Type B pancreatic cell (in vitro differentiated cells): ENCODE measurements at places on chromosomes 6 and 20. TPM values are rescaled to one million over a fixed set of nuclear protein-coding genes. Genes with fewer than 3 reads are reported as not detected.

The PBOV1 gene
- not detected in 2 replicates for total RNA-seq

The GGT7 gene
- 34.3 and 62.7 TPM in 2 replicates for total RNA-seq

The SCGN gene
- total RNA-seq, result 47.1 and 89.1 TPM in 2 replicates

GRCh38 chr20:20014659-20015058 lies 2.5 kb upstream of the NAA20 start:
- DNase-seq, result no peak

GRCh38 chr6:14932485-14933182 lies 313.2 kb upstream of the JARID2 start:
- no peak for DNase-seq

DNA sequence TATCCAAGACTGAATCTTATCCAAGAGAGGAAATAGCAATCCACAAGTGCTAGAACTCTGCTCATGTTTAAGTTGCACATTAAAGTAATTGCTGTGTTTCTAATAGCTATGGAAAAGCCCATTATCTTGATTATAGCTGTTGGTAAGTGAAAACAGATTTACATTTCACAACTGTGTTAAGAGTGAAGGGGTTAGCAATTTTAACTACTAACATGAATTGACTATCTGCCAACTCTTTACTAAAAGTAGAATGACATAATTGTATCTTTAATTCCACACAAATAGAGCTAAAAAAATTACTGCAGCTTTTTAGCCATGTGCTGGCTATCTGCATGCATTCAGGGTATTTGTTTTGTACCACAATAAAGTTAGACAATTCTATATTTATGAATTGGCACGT lies 277.9 kb upstream of the IRAK1BP1 start:
- no peak for DNase-seq

- DNase-seq, result peak; percentile 71
These were observed at the start of gene SLC18B1 for GRCh38 chr6:132797951-132798868. TSS of gene SLC18B1 (minus strand) at chr6:132798637. CDS start at chr6:132798456, 181 bp downstream.

- no peak for DNase-seq
These were observed 25.9 kb upstream of the EPB41L1 start for GRCh38 chr20:36128463-36129159.

- no peak for DNase-seq
These were observed 31.9 kb downstream of the GMPR start for GRCh38 chr6:16270178-16270794.
